ENCODE measurements at places on chromosomes 12 and 14.

- no peak for DNase-seq
Measured at GRCh38 chr12:126608607-126609175, 1543.5 kb downstream of the AACS start.

DNA sequence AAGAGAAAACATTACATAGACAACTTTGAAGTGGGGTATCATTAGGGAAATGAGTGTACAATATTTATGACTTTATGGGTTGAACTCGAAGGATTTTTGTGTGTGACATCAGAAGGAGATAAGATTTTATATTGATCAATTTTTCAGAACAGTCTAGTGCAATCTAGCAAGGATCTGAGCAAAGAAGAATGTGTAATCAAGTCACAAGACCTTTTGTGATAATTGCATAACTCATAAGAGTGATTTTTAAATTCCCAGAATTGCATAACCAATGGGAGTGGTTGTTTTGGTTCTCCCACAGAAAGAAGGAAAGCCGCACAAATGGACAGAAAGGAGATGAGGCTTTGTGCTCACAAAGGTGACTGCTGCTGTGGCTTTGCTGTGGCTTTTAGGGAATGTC, 441.8 kb upstream of the FLRT2 start:
- DNase-seq: no peak

- DNase-seq: no peak
Measured at GRCh38 chr14:106491851-106492250, 965.5 kb downstream of the TMEM121 start.

GRCh38 chr12:112855375-112855774, 51.4 kb upstream of the OAS1 start:
- DNase-seq: no peak

- DNase-seq: no peak
Measured at GRCh38 chr14:28767853-28768741, 1.5 kb downstream of the FOXG1 start.

- DNase-seq: no peak
Measured at GRCh38 chr14:104977681-104978653, at the start of gene AHNAK2. AHNAK2 (minus strand) TSS chr14:104978374; CDS start chr14:104978237, 137 bp downstream.

- no peak for DNase-seq
Measured at GRCh38 chr14:60645126-60645741, 4.0 kb downstream of the SIX1 start.

DNA sequence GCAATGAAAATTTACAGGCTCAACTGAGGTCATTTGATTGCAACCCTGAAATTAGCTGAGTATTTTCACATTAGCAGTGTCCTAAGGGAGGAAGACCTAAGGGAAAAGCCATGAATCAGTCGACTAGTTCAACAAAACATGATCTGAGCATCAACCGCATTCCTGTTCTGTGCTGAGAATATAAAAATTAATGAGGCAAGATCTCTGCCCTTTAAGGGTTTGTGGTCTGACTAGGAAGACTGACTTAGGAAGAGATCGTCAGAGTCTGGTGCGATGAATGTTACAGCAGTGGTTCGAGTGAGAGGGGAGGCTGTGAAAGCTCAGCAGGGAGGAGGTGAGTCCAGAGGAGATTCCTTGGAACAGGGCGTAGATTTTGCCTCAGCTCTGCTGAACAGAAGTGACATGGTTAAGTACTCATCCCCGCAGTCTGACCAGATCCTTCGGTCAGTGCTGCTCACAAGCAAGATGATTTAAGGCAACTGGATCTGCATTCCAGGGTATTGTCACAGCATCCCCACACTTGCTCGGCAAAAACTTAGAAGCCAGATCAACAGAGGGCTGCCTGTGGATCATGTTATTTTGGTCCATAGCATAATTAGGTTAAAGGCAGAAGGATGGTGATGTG, 49.6 kb downstream of the BMAL2 start:
- no peak for DNase-seq

GRCh38 chr14:21063479-21063878, 5.9 kb downstream of the RNASE8 start:
- DNase-seq: no peak

GRCh38 chr12:128753438-128753837, 70.3 kb downstream of the SLC15A4 start:
- DNase-seq: no peak

DNA sequence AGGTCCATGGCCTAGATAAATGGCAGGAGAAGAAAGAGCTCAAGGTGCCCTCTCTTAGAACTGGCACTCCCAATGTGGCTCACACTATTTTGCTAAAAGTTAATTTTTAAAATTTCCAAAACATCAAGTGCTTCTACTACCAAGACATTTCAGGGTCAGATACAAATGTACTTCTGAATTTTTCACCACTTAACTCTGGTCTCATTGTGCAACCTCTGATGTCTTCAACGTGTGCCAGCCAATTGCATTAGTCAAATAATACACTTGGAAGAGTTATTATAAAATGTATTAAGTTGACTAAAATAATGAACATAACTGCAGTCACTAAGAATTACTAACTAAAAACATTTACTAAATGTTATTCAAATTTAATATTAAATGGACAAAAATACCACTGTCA, 41.3 kb downstream of the SLC25A47 start:
- no peak for DNase-seq

- DNase-seq: no peak
Measured at GRCh38 chr12:88241862-88242570, 99.9 kb downstream of the TMTC3 start.

DNA sequence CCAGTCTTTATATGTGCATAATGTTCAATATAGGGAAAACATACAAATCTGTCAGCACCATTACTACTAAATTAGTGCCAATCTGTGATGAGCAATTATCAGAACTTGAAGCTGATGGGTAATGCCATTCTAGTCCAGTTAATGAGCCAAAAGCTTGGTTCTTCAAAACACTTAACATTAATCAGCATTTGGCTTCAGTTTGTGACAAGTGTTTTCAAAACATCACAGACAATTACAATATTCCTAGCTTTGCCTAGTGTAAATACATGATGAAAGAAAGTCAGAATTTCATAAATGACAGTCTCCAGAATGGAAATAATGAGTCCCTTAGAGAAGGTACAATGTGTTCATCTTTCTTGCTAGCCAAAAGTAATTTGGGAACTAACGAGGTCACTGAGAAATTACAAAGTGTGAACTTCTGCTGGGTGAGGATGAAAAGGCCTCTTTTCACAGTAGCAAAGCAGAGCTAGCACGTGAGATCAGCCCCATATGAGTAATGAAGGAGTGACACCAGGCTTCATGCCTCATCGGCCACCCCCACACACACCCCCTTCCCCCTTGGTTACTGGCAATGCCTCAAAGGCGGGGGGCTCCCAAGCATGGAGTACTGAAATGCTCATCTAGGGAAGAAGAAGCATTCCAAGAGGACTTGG, 180.6 kb upstream of the EEA1 start:
- DNase-seq: no peak

DNA sequence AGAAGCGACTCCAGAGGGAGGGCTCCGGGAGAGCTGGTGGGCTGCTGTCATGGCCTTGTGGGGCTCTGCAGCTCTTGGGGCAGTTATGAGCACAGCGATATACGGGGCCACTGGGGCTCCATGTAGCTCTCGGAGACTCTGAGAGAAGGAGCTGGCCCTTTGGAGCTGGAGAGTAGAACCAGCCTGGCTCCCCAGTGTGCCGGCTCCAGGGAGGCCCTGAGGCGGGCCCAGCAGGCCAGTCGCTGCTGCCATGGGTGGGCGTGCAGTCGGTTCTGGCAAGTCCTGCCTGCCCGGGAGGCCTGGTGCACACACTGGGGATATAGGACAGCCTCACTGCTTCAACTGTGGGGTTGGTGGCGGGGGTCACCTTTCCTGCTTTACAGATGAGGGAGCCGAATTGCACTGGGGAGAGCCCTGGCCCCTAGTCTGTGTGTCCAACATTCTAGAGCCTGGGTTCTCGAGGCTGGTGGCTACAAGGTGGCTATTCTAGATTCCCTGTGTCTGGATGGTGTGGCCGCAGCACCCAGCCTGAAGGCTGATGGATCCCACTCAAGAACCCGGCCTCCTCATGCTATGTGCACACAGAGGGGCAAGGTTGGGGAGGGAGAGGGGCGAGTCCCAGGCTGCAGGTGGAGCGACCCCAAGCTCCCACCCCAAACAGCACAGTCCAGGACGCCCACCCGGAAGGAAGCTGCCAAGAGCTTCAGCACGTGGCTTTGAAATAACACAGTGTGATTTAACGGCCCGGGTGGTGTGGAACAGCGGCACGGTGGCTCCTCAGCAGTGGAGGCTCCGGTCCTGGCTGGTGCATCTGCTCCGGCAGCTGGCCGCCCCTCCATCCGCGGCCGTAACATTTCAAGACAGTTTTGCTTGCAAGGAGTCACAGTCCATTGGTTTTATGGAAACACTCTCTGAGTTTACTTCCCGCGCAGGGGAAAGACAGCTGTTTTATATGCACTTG, 188.3 kb upstream of the C14orf180 start:
- DNase-seq: no peak

DNA sequence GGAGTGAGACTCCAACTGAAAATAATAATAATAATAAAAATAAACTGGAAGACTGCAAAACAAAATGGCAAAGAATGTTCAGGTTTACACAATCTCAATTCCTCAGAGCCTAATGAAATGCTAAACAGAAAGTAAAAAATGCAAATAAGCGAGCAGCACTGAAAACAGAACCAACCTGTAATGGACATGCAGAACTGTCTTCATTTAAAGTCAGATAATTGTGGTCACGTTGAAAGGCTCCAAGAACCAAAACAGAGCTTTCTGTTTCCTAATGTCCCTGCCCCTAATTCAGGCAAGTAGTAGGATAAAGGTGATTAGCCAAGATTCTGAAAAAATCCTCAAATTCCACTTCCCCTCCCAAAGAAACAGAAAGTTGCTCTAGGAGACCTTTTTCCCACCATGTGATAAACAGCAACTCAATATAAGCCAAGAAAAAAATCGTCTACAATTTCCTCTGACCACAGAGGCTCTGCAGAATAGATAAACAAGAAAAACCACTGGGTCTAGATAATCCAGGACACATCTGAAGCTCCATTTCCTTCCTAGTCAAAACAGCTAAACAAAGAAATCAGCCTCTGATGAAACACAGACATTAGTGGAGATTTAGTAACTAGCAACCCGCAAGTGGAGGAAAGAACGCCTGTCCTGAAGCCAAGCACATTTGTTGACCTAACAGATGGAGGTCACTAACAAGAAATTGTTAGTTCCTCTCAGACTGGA, 3.0 kb downstream of the MIS18BP1 start:
- no peak for DNase-seq

- DNase-seq: no peak
Measured at GRCh38 chr12:2841056-2841650, 6.3 kb upstream of the NRIP2 start.

DNA sequence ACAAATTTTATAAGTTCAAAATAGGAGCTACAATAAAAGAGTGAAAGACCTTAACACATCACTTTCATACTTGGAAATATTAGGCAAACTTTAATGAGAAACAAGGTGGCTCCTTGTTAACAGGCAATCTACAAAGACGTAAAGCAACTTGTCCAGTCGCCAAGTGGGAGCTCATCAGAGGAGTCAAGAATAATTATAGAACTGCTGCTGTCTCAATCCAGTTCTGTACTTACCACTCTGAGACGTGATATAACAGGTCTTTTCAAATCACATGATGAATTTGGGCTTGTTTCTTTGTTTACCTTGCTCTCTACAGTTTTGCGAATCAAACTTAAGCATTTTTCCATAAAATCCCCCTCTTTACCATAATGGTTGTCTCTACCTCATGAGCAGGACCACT, 3.6 kb downstream of the YBX3 start:
- no peak for DNase-seq

- no peak for DNase-seq
Measured at GRCh38 chr12:62484233-62484632, 17.6 kb downstream of the MON2 start.

DNA sequence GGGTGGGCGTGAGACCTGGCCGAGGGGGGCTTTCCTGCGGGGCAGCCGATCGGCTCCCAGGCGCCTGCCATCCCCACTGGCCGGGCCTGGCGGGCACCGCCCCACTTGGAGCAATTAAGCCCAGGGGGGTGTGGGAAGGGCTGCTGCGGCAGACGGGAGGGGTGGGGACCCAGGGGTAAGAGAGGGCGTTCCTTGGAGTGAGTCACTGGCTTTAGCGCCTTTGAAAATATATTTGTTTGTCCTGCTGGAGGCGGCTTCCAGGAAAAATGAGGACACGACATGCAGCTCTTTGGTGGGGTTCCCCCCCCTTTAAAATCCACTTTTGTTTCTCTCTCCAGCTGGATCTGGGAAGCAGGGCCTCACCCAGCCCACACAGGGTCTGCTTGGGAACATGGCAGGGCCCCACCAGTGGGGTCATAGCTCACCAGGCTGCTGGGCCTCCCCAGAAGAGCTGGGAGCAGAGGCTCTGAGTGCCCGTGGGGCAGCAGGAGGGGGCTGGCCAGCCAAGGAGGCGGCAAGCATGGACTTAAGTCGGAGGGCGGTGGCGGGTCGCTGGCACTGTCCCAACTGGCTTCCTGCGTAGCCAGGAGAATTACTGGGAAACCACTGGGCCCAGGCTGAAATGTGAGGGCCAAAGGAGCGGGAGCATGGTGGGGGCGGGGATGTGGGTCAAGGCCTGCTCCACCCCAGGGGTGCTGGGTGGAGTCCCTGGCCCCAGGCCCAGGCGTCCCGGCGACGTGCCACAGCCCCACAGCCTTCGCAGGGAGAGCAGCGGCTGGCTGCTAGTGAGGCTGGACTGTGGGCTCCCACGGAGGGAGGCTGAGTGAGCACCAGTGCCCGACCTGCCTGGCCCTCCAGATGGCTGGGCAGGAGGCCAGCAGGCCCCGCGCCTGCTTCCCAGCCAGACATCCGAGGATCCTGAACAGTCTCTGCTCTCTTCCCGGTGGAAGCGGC, 128.0 kb downstream of the RFLNA start:
- DNase-seq: no peak

GRCh38 chr14:24844011-24844410, 205.9 kb downstream of the STXBP6 start:
- DNase-seq: no peak

GRCh38 chr12:13243516-13244070, 47.1 kb downstream of the EMP1 start:
- no peak for DNase-seq

DNA sequence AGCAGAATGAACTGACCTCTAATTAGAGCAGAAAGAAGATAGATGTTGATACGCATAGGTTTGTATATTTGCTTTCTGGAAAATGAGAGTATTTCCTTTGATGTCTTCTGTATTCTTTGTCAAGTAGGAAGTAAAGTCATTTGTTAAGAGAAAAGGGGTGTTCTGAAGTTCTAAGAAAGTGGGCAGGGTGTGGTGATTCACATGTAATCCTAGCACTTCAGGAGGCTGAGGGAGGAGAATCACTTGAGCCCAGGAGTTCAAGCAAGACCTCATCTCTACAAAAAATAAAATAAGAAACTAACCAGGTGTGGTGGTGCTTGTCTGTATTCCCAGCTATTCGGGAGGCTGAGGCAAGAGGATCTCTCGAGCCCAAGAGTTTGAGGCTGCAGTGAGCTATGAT, 2.8 kb downstream of the RHNO1 start:
- no peak for DNase-seq

DNA sequence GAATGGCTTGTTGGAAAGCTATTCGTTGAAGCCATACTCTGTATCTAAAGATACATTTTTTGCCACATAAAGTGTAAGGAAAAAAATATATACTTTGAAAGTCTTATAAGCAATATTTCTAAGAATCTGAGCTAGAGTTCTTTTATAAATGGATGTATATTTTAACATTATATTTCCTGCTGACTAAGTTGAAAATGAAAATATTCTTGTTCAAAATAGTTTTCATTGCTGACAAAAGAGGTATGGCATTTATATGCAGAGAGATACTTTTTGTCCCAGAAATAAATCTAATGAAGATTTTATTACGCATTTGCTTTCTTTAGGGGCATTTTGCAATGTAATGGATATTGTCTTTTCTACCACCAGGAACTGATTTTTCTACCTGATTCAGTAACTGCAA, 834.9 kb downstream of the LRFN5 start:
- no peak for DNase-seq

Data from stimulated activated CD8-positive, alpha-beta memory T cell treated with anti-CD3 and anti-CD28 coated beads, Interleukin-7, amount 100 ng/mL, for 1 hour (primary cell).